ENCODE measurements at places on chromosomes 6 and 20.

DNA sequence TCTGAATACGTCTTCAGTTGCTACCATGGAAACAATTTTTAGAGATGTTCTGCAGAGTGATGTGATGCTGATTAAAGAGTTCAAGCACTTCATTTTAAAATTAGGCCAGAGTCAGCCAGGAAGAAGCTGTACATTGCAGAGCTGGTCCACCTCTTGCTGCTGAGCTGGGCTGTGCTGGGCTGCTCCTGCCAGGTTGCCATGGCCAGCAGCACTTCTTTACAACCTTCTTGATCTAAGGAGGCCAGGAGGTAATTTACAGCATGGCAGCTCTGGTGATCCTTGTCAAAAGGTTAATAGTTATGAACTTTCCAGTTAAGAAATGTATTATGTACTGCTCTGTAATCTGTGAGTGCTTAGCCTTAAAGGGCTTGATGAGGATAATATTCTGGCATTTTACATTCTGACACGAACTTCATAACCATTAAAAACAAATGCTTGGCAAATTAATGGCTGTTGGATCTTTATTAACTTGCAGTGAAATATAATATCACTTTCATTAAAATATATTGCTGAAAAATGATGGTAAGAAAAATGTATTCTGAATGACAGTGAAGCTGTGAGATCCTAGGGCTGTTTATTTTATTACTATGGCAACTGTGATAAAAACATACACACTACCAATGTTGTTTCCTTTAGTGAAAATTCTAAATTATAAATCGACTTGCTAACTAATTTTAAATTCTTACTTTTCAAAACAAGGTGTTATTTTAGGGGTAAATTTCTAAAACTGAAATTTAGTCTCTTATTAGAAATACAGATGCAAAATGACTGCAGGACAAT, 259.7 kb downstream of the RFPL4B start:
- no peak for DNase-seq

DNA sequence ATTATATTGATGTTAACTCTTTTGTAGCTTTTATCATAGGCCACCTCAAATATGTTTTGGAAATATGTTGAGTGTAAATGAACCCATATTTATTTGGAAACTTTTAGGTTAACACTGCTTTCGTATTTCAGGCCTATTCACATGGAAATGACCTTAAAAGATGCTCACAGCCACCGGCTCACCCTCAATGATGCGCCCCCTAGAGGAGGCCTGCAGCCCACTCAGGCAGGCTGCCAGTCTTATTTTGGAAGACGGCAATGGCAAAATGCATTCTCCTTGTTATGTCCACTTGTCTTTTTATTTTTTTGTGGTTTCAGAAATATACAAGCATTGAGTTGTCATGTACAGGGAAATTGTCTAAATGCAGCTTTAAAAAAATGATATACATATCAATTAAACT, 869.7 kb downstream of the PHF3 start:
- DNase-seq, result no peak

DNA sequence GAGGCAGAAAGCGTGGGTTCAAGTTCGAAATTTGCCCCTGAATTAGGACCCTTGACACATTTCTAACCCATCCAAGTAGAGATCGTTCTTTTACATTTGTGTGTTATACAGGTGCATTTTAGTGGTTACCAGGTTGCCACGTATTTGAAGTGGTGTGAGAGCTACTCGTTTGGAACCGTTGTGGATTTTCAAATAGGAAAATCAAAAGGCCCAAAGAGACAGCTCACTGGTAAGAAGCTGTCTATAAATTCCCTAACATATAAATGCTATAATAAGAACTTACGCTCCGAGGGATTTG, 1.6 kb upstream of the REV3L start:
- DNase-seq, result no peak

- DNase-seq, result no peak
Observed at GRCh38 chr6:126947070-126947469, 171.4 kb upstream of the RSPO3 start.

GRCh38 chr6:21955053-21955595, 341.7 kb downstream of the PRL start:
- no peak for DNase-seq

DNA sequence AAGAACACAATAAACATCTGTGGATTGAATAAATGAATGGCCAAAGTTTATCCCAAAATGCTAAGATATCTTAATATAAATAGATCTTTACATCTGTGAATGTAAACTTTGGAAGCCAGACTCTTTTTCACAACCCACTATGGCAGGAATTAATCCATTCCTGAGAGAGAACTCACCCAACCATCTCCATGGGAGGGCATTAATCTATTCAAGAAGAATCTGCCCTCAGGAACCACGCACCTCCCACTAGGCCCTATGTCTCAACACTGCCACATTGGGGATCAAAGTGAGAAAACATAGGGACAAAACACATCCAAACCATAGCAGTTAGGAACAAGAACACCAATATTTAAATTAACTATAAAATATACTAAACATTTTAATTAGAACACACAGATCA, 3.4 kb downstream of the UBE3D start:
- no peak for DNase-seq

DNA sequence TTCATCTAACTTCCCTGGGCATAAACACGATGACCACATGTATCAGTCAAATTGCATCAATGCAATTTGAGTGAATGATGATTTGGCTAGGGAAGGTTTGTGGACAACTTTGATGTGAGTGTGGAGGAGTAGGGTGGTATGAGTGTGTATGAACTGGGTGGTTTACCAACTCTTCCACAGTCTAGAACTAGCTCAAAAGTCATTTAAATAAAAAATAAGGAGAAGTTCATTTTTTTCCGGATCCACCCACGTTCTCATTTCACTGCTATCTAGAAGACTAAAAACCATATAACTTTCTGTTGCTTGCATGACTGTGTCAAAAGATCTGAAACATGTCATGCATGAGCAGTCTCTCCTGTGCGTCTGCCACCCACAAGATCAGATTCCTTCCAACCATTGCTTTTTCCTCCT, 23.6 kb downstream of the SLC35D3 start:
- no peak for DNase-seq

DNA sequence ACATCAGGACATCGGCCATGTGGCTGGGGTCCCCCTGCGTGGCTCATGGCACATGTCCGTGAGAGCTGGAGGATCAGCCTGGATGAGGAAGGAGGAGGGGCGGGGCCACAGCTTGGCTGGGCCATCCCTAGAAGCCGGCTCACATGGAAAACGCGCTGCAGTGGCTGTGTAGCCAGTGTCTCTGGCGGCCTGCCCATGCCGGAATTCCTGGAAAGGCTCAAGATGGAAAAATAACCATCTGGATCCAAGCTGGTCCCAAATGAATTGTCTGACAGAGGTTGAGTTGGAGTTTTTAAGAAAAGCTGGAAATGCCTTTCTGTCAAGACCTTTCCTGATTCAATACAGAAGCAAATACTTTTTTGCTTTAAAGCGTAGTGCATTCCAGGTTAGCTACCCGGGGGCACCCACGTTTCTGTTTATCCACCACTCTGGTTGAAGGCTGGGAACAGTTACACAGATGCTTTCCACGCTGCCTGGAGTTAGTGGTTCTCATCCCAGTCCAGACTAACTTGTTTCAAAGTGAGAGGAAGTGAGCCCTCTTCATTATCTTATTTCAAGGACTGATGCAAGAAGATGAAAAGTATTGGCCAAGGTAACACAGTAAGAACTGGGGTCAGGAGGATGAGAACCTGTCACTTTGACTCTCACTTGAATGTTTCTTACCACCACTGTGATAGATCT, 99.0 kb downstream of the GMPR start:
- no peak for DNase-seq

- no peak for DNase-seq
Observed at GRCh38 chr20:50346374-50347283, 156.0 kb downstream of the CEBPB start.

- DNase-seq, result no peak
Observed at GRCh38 chr6:63441266-63441956, 121.6 kb upstream of the LGSN start.

DNA sequence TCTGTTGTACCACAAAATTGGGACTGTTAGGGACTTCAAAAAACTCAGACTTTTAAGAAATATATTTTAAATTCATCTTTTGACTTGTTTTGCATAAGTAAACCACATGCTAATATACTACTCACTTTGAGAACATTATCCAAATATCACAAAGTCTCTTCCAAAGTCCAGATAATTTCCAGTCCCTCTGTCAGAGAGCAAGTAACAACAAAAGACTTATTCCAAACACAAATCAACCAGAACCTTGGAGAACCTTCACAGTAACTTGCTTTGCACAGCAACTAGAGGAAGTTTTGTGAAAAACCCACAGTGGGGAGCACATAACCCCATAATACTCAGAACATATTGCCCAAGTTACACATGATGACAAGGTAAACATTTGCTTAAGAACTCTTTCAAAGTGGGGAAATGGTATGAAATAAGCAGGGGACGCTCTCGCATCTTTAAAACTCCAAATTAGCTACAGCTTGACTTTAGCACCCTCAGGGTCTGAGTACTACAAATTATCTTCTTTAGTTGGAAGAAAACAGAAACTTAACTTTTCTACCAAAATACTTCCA, 37.8 kb downstream of the CENPW start:
- DNase-seq, result no peak

DNA sequence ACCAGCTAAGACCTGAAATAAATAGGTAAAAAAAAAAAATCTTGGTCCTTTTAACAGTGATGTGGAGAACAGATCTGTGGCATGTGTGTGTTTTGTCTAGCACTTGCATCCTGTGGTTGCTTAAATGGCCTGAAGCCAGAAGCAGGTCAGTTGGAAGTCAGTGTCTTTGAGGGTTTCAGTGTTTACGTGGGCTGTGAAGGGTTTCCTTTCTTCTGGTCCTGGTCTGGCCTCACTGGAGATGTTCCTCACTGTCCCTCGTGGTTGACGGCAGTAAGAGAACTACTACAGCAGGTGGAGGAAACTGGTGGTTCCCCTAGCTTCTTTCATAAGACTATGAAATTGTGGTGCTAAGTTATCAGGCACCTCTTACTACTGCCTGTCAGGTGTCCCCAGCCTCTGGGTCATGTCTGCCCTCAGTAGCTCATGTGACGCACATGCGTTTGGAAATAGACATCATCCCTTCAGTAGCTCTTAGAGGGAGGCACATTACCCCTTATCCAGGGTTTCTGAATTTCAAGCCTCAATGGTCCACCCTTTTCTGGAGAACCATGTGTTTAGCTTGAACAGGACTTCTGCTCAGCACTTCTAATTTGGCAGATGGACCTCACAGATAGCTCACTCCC, 59.4 kb upstream of the SCP2D1 start:
- DNase-seq, result no peak

DNA sequence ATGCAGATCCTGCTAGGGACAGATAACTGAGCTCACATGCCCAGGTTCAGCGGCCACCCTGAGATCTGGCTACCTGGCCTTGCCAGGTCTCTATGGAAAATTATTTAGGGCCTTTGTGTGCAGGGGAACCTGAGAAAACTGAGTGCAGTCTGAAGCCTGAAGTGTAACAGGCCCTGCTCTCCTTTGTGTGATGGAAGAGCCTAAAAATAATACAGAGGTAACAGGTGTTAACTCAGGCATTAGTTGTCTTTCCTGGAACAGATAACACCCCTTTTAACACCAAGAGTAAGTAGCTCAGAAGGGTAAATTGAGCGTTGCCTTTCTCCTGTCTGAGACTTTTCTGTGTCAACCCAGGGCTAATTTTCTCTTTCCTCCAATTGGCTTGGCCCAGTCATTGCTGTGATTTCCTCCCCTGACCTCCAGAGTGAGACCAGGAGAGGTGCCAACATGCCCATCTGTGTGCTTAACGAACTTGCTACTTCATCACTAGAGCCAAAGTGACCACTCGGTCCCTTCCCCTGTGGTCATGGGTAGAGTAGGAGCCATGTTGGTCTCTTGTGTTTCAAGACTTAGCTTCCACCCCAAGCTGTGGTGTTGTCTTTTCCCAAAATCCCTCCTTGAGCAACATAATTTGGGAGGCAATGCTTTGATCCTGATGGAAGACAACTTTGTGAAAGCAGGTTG, 304.4 kb upstream of the JAG1 start:
- no peak for DNase-seq

- no peak for DNase-seq
Observed at GRCh38 chr6:109660526-109661320, 30.3 kb downstream of the AK9 start.

DNA sequence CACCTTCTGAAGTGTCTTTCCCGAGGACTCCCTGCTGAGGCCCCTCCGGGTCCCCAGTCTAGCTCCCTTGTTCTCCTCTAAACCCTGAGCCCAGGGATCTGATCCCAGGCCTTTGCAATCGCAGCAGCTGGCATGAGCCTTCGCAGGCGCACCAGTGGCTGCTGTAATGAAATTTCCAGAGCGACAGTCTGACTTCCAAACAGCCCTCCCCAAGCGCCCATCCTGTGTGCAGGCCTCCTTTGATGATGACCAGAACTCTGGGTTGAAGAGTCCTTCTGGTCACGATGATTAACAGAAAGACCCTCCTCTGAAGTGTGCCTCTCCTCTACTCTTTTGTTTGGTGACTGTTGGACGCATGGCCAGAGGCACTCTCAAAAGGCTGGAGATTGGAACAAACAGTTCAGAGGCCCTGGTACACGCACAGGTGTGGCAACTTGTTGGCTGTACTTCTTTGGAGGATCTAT, 89.1 kb upstream of the MPC1 start:
- DNase-seq, result no peak

- DNase-seq, result no peak
Observed at GRCh38 chr6:108661430-108661829, 100.7 kb downstream of the FOXO3 start.

- DNase-seq, result no peak
Observed at GRCh38 chr20:595330-596308, 14.5 kb downstream of the TCF15 start.

DNA sequence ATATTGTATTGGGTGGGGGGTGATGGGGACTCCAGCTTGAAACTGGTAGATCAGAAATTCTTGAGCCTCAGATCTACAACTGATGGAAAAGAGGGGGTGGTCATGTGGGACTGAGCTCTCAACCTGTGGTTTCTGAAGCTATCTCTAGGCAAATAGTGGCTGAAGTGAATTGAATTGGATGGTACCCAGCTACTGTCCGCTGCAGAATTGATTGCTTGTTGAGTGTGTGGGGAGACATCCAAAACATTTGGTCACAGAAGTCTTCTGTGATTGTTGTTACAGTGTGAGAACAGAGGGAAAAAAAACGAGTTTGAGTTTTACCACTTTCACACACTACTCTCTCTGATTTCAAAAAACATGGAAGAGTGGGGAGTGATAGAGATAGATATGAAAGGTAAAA, 14.8 kb downstream of the CDS2 start:
- no peak for DNase-seq

GRCh38 chr6:50543666-50544065, 169.7 kb upstream of the TFAP2D start:
- DNase-seq, result no peak

DNA sequence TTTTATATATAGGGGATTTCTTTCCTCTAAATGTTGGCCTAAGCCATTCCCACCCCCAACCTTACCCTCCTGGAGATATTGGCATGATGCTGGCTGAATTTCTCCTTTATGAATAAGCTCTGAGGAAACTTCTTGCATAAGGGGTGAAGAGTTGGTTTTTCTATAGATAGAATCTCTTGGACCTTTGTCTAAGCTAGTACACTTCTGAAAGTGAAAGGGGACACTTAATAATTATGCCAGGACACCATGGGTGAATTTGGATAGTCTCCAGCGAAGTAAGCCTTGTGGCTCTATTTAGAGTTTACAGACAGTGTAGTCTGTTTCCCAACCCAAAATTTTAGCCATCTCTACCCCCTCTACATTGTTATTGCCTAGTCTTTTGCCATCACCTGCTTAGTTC, 27.1 kb upstream of the FABP7 start:
- DNase-seq, result no peak

- no peak for DNase-seq
Observed at GRCh38 chr6:39224523-39225182, 4.6 kb downstream of the KCNK5 start.

GRCh38 chr6:149440735-149441671, 40.9 kb downstream of the SUMO4 start:
- DNase-seq, result no peak

All from stimulated activated CD4-positive, alpha-beta T cell treated with anti-CD3 and anti-CD28 coated beads, TNF-alpha, amount 100 ng/mL, for 24 hours (primary cell).